Activated effector memory CD4-positive, alpha-beta T cell treated with Interleukin-2 at 50 U/mL for 16 hours (primary cell): ENCODE measurements at places on chromosomes 7 and 10.

DNA sequence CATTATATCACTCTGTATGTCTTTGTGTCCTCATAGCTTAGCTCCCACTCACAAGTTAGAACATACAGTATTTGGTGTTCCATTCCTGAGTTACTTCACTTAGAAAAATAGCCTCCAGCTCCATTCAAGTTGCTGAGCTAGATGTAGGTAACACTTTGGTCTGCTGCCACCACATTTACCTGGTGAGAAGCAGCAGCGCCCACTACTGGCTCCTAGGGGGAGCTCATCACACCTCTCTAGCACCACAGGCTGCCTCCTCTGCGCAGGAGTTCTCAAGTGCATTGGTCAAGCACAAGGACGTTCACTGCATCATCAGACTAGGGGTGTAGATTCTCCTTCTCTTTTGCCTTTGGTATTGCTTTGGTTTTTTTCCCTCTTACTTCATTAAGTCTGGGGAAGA, 530.9 kb upstream of the AUTS2 start:
- no peak for DNase-seq

DNA sequence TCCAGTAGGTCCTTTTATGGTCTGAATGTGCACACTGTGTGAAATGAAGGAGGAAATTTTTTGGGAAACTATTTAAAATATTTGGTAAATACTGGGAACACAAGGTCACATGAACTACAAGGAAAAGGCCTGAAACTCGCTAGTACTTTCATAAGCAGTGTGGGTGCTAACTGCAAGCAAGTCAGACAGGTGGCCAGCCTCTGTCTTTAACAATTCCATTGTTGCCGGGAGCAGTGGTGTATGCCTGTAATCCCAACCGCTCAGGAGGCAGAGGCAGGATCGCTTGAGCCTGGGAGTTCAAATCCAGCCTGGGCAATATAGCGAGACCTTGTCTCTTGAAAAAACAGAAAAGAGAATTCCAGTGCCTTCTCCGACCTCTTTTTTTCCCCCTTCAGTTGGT, 37.5 kb downstream of the SMURF1 start:
- DNase-seq = no peak

DNA sequence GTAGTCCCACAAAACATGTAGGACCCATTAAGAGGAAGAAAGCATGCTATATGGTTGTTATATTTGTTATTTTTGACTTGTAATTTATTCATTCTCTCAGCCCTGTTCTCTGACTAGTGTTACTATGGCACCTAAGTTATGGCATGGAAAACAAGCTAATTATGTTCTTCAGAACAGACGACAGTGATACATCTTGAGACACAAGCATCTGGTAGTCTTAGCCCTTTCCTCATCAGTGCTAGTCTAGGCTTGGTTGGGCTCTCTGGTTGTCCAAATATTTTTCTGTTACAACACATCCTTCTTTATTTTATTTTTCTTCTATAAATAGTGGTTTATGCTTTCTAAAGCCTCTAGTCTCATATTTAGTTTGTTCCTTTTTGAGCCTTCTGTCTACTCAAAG, 308.3 kb upstream of the KAT6B start:
- DNase-seq = no peak

GRCh38 chr10:88952647-88953111, at the start of gene ACTA2:
Gene ACTA2 (minus strand): TSS chr10:88952773. CDS start chr10:88948930, 3,843 bp downstream.
- DNase-seq = no peak

- no peak for DNase-seq
Observed at GRCh38 chr7:105270117-105270516, 118.6 kb downstream of the SRPK2 start.

GRCh38 chr10:107033799-107034422, 130.6 kb downstream of the SORCS1 start:
- DNase-seq = no peak

- no peak for DNase-seq
Observed at GRCh38 chr10:80585812-80586211, 48.1 kb downstream of the SH2D4B start.

GRCh38 chr7:91247500-91247899, 16.7 kb upstream of the FZD1 start:
- DNase-seq = no peak

DNA sequence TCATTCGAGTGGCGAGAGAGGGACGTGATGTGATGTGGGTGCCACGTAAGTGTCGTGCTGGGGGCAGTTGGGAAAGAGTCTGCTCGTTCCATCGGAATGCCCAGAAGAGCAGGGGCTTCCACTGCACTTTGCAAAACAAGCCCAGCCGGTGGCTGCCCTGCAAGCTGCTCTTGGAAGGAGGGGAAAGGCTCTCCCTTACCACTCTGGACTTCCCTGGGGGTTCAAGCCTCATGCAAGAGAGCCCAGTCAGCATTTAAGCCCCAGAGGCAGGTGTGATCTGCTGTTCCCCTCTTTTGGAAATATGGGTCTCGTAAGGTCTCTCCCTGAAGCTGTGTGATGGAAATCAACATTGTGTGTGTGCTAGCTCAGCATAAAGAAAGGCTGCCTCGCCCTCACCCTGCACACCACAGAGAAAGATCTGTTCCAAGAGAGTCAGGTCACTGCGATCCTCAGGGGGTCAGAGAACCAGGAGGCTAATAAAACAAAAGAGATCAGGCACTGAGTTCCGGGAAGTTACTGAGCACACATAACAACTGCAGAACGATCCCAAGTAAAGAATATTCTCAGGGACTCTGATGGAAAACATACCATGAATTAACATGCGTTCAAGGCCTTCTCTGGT, 212.5 kb downstream of the ADAM12 start:
- DNase-seq = no peak

- no peak for DNase-seq
Observed at GRCh38 chr7:104640506-104640905, 312.1 kb downstream of the LHFPL3 start.

DNA sequence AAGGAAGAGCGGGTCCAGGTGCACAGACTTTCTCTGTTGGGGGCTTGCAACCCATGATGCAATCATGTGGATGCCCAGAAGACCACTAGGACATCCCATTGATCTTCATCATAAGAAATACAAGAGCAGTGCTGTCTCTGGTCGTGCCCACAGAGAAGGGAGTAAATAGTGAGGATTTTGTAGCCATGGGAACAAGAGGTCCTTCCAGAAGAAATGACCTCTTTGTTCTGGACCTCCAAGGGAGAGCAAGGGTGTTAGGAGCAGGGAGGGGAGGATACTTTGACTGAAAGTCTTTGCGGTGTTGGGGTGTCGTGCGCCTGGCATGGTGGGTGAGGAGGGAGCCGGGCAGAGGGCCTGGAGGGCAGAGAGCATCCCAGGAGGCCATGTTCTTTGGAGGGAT, 55.0 kb upstream of the EN2 start:
- no peak for DNase-seq

DNA sequence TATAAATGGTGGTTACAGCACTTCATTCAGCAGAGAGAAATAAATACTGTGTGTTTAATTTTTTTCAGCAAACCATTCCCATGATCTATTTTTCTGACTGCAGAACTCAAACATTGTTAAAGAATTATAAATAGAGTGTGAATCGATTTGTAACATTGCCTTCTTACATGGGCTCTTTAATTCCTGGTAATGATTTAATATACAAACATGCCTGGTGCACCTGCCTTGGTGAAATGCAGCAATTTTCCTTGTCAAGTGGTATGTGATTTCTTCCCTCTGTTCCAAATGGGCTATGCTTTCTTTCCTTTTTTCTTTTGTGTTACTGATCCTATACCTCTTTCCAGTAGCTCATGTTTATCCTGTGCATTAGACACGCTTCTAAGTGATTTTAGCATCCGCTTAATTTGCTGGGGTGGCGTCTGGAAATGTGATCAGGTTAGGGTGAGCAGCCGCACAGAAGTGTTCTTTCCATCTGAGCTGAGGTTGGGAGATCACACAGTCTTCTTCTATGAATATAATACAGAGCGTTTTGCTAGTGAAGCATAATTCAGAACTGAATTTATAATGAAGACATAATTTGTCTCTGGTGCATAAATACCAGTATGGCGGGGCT, 94.3 kb upstream of the ITGB1 start:
- DNase-seq = no peak

DNA sequence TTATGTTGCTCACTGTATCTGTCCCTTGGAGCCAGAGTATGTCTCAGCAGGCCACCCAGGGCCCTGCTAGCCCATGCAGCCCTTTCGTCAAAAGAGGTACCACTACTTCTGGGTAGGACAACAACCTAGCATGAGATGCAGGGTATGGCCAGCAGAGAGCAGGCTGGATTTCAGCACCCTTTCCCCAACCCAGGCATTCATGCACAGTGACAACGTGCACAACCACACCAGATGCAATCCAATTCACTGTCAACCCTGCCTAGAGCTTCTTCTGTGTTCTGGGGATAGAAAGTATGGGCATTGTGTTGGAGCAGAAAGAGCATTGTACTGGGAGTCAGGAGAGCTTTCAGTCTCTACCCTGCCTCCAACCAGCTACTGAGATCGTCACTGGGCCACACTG, 37.9 kb downstream of the JAZF1 start:
- DNase-seq = no peak

DNA sequence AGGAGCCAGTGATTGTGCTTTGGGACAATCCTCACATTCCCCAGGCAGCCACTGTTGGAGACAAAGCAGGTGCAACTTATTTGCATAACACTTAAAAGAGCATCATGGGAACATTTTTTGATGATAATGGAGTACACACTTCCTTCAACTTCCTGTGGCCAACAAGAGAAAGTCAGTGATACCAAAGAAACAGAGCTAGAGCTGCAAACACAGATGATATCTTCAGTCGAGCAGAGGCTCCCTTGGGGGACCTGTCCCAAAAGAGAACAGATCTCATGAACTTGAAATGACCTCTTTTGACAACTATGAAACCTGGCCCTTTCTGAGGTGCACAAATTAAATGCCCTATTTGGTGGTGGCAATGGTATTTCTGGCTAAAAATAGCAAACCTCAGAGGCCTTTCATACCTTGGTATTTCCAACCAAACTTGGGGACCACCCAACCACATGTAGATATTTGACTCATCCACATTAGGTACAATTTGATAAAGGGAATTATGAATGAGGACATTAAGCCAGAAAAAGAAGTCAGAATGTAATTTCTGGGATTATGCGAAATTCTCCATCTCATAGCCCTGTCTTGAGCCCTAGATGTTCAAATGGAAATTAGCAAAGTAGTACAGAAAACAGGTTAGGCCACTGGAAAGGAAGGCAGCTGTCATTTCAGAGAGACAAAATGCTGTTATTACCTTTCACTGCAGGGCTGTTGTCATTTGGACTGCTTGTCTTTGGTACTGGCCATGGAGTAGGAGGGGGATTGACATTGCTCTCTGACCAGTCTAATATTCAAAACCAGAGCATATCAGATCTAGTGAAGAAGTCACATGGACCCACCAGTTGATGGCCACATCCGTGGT, 146.2 kb downstream of the ICA1 start:
- DNase-seq = no peak

- DNase-seq = no peak
Observed at GRCh38 chr10:3331690-3332230, 159.2 kb upstream of the PITRM1 start.

GRCh38 chr7:26856176-26856985, 8.0 kb downstream of the SKAP2 start:
- DNase-seq = no peak

DNA sequence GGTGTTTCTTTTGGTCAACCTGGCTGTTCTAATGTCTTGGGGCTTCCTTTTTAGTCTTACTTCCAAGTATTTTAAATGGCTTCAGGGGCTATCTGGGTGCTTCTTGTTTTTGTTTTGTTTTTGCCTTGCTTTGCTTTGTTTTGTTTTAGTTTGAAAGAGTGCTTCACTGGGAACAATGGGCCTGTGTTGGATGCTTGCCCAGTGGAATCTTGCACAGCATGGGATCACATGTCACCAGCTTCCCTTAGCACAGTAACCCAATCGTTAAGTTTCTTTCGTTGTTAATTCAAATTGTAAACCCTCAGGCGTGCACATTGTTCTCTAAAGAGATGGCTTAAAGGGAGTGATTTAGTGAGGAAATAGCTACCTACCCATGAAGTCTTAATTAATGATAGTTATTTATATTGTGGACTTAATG, 8.9 kb downstream of the COL17A1 start:
- no peak for DNase-seq

- no peak for DNase-seq
Observed at GRCh38 chr10:89684604-89685003, 16.8 kb upstream of the KIF20B start.

GRCh38 chr10:61608255-61609033, 54.3 kb upstream of the CABCOCO1 start:
- no peak for DNase-seq

DNA sequence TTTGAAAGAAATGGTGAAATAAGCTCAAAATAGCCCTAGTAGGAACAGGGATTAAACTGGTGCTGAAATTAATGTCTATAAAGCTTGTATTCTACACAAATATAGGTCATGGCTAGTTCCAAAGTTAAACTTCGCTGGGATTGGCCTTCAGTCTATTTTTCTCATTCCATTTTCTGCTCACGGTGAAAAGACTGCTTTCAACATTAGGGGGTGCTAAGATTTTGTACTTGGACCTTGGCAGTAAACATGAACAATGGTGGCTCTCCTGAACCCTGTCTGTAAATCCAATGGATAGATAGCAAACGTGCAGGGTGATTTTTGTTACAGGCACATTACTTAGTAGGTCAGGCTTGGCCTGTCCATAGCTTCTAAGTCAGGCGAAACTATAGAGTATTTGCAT, 36.0 kb upstream of the RSU1 start:
- no peak for DNase-seq

DNA sequence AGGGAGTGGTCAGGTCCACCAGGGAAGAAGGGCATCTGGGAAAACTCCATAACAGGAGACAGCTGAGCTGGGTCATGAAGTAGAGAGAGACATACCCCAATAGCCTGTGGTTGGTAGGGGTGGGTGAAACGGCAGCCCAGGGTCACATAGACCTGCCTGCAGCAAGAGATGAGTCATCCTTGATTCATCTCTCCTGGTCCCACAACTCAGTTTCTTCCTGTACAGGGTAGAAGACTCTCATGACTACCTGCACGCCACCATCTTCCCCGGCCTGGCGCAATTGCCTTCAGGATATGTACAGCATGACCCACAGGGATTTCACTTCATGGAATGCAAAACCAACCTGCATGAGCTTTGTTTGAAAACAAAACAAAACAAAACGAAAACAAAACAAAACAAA, 45.1 kb upstream of the ADAM12 start:
- DNase-seq = no peak

- no peak for DNase-seq
Observed at GRCh38 chr7:24882989-24883621, 96.9 kb downstream of the OSBPL3 start.

DNA sequence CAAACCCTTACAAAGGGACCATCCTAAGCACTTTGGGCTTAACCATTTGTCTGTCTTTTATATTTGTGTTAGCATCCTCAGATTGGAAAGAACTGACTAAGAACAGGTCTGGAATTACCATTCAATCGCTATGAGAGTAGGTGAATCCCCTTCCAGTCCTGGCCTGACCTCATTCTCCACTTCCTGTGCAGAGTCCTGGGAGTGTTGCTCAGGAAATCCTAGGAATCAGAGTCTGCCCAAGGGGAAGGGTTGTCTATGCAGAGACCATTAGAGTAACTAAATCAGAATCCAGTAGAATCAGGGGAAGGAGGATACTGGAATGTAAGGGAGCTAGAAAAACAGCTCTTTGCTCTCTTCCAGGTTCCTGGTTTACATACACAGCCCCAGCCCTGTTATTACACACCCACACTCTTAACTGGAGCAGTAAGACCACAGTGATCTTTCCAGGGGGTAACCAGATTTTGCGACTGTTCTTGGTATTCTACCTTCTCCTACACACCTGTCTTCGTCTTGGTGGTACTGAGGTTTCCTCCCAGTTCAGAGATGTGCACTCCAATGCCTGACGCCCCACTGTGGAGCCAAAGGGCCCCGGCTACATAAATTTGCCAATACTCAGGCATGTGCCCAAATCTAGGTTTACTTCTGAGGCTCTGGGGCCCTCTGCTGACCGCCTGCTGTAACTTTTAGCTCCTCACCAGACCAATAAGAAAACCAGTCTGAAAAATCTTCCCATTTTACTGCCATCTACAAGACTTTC, 103.7 kb downstream of the RNF216 start:
- DNase-seq = no peak
